ENCODE measurements at places on chromosomes 13 and 19.
A peak's percentile ranks its signal among the peaks of the same experiment; 100 is the strongest.

DNA sequence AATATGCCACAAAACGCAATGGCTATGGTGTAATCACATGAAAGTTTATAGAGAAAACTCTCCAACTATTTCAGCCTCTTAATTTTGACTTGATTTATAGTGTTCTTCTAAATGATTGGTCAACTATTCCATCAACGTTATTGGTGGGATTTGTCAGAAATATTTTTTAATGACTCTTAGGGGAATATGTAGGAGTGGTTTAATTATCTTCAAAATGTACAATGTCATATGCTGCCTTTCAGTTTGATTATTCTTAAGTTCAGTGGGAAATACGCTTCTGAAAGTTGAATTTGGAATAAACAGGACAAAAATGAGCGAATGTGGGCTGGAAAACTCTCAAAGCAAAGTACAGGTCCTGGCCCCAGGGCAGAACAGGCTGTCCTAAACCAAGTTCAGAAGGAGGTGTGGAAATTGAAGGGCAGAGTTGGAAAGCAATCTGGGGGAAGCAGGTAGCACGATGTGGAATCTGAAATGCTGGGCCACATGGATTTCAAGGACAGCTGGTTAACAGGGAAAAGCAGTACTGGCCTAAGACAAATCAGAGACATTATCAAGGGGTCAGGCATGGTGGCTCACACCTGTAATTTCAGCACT is 60.8 kb upstream of the MYCBP2 start:
- H3K4me3 ChIP-seq = no peak overlapping the region
- peaks cover 6% of the 10 kb centered on the region for H3K4me1 ChIP-seq
- H3K36me3 ChIP-seq = no peaks in the 10 kb centered on the region

DNA sequence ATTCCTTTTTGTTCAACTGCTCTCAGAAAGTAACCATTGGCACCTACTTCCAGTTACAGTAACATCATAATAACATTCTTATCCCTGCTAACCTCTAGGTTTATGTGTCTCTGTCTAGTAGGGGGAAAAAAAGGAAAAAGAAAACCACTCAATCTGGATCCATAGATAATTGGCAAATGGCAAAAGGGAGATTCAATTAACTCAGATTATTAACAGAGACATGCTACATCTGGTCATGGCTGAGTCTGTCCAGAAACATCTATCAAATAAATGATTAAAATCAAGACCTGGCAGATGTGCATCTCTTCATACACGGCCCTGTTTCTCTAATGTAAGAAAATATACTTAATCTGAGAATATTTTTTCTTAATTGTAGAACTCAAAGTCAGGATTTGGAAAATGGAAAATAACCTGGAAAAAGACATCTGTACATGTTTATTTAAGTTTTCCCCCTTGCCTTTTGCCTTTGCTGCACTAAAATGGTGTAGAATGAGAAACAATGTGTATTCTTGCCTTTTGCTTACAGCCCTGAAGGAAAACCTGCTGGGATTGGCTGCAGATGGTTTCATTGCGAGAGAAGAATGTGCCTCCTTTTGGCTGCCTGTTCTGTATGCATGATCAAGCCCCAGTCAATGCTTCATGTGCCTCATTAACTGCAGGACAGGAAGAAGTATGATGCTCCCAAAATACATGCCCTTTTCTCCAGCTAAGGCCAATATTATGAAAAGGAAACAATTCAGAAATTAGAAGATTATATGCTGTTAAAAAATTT is 921.6 kb upstream of the PCDH20 start:
- no peak overlapping the region for H3K4me3 ChIP-seq
- no peaks in the 10 kb centered on the region for H3K4me1 ChIP-seq
- no peaks in the 10 kb centered on the region for H3K27me3 ChIP-seq
- no peaks in the 10 kb centered on the region for H3K36me3 ChIP-seq
- no peak for DNase-seq

DNA sequence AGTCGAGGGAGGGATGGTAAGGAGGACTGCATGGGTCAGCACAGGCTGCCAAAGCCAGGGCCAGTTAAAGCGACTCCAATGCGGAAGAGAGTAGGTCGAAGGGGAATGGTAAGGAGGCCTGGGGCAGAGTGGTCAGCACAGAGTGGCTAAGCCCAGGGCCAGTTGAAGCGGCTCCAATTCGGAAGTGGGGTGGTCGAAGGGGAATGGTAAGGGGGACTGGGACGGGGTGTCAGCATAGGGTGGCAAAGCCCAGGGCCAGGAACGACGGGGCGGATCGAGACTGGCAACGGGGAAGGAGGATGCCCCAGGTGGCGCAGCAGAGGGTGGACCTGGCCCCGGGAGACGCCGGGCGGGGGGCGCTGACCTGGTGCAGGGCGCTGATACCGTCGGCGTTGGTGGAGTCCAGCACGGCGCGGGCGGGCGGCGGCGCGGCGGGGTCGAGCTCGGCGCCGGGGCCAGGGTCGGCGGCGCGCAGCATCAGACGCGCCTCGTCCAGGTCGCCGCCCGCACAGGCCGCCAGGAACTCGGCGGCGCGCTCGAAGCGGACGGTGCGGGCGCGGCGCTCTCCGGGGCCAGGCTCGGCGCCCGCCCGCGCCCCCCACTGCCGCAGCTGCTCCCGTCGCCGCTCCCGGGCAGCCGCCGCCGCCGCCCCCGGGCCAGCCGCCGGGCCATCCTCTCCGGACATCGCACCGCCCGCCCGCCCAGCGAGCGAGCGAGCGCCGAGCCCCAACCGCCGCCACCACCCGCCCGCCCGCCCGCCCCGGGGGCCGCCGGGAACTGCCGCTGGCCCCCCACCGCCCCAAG is at the start of gene PPP1R12C:
PPP1R12C (minus strand) TSS at position 779 of the 804 bp plus-strand sequence; CDS start at position 685, 94 bp downstream.
- H3K27me3 ChIP-seq = no peaks in the 10 kb centered on the region
- peak within 1 kb of the TSS; percentile 97 for H3K4me3 ChIP-seq
- peaks cover 17% of the 10 kb centered on the region for H3K36me3 ChIP-seq
- peak within 1 kb of the TSS; percentile 87 for H3K27ac ChIP-seq
- DNase-seq = peak; percentile 32

DNA sequence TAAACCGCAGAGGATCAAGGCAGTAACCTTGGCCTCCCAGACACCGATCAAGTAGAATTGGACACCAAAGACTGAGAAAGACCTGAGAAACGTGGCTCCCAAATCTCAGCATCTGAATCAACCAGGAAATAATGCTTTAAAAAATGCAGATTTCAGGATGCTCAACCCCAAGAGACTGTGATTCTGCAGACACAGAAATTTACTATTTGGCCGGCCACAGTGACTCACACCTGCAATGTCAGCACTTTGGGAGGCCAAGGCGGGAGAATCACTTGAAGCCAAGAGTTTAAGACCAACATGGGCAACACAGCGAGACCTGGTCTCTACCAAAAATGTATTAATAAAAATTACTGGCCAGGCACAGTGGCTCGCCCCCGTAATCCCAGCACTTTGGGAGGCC is 6.2 kb downstream of the ABCC4 start:
- no peak overlapping the region for H3K27ac ChIP-seq
- no peak overlapping the region for H3K4me3 ChIP-seq
- DNase-seq = no peak
- peaks cover 13% of the 10 kb centered on the region for H3K4me1 ChIP-seq
- H3K36me3 ChIP-seq = peaks cover 1% of the 10 kb centered on the region
- H3K27me3 ChIP-seq = no peaks in the 10 kb centered on the region

DNA sequence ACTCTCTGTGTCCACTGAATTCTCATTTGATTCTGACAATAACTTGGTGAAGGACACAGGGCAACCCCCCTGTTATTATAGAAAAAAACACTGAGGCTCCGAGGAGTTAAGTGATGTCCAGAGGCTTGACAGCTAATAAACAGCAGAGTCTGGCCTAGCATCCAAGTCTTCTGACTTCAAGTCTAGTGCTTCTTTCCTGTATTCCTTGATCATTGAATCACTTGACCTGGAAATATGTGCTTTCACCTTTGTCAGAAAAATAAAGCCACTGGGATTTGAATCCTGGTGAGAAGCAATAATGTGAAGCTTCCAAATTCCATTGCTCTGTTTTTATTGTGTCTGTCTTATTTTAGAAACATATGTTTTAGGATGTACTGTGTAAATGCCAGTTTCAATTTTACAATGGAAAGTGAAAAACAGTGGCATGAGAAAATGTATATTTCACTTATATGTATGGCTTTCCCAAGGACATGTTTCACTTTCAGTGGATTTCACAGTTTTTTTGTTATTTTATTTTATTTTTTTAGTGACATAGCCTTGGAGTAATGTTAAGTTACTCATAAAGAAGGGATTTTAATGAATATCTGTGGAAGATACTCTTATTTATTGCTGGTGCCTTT is 190.2 kb downstream of the GPC6 start:
- H3K27me3 ChIP-seq = no peaks in the 10 kb centered on the region
- H3K4me3 ChIP-seq = no peak overlapping the region
- no peaks in the 10 kb centered on the region for H3K4me1 ChIP-seq
- H3K27ac ChIP-seq = no peak overlapping the region
- no peak for DNase-seq

Measured in activated B cell treated with CpG ODN at 0.5 μM for 24 hours (primary cell).